ENCODE measurements at places on chromosomes 2 and 18.
A peak's percentile ranks its signal among the peaks of the same experiment; 100 is the strongest.

DNA sequence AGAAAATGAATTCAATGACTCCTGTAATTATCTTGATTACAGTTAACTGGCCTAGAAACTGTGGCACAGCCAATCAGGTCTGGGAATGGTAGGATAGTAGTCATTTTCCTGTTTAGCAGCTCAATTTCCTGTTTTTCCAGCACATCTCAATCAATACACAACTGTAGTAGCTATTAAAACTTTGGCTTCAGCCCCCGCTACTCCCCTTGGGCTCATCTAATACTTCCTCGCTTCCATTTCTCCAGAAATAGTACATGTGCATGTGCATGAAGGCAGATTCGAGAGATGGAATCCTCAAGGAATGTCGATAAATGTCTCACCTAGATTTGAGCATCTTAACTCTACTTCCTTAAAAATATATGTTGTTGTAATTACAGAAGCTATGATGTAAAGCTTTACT lies 9.7 kb downstream of the COBLL1 start:
- DNase-seq = no peak

DNA sequence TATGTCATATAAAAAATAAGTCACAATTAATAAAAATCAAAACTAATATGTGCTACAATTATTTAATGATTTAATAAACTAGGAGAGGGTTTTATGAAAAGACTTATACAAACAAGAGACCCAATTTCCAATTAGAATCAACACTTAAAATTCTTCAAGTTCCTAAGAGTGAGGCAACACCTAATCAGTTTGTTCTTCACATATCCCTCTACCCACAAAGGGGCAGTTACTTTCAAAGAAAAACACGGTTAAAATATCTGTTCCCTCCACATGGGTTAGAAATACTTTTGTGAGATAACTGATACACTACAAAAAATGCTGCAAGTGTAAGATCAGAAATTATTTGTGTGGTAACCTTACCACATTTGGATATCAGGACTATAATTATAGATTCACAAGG lies 357.0 kb downstream of the ERBB4 start:
- DNase-seq = no peak

DNA sequence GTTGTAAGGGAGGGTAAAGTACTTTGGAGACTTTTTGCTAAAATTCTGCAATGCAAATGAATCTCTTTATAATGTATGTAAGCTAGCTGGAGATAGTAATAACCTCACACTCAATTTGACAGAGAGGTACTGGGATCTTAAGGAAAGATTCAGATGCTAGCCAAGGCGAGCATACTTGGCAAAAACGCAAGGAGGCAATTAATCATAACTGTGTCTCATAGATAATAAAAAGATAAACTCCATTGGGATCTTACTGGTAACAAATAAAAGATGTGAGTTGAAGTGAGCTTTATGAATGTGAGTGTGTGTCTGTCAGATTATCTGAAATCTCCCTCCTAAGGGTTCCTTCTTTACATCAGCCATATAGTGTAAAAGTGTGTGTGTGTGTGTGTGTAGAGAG lies 533.0 kb downstream of the TMX3 start:
- DNase-seq = no peak

DNA sequence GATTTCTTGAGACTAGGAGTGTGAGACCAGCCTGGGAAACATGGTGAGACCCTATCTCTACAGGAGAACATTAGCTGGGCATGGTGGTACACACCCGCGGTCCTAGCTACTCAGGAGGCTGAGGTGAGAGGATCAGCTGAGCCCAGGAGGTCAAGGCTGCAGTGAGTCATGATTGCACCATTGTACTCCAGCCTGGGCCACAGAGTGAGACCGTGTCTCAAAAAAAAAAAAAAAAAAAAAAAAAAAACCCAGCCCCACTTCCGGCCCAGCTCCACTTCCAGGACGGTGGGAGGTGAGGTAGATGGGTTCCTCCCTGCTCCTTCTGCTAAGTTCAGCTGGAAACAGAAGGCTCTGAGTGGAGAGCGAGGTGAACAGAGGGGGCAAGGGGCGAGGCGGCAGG lies 41.4 kb upstream of the NFATC1 start:
- no peak for DNase-seq

GRCh38 chr2:44777036-44777435 lies 164.5 kb upstream of the SIX3 start:
- DNase-seq = no peak

GRCh38 chr2:29193111-29193510 lies 77.9 kb downstream of the CLIP4 start:
- no peak for DNase-seq

GRCh38 chr18:47036298-47036874 lies 965 bp upstream of the ELOA2 start:
- no peak for DNase-seq

DNA sequence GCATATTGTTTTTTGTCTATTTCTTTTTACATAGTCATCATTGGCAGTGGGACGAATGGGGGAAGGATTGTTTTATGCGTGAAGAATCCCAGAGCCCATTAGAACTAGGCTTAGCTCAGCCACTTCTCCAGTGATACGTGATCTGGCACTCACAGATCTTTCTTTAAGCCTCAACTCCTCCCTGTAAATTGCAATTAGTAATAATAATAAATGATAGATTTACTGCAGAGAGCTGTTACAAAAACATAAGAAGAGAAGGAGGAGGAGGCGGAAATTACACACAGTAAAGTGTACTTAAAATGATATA lies 629.3 kb downstream of the NRXN1 start:
- no peak for DNase-seq

GRCh38 chr2:46915811-46916630 lies 415 bp upstream of the MCFD2 start:
- DNase-seq = peak; percentile 77

GRCh38 chr2:200905618-200906296 lies 16.6 kb downstream of the NIF3L1 start:
- peak; percentile 2 for DNase-seq

DNA sequence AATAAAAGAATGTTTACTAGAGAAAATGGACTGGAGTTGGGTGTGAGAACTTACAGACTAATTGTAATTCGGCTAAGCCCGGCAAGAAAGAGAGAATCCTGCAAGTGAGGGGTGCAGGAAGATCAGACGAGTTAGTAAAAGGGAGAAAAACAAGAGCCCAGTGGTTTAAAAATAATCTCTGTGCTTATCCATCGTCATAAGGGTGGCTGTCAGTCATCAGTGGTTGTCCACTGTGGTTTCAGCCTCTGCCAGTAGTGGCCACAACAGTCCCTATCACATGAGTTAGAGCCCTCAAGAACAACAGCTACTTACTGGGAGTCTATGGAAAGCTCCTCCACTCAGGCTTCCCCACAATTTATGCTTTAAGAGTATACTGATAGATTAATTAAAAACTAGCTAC lies 239.8 kb downstream of the SETBP1 start:
- no peak for DNase-seq

- no peak for DNase-seq
Observed at GRCh38 chr18:274313-274712, 6.5 kb upstream of the THOC1 start.

DNA sequence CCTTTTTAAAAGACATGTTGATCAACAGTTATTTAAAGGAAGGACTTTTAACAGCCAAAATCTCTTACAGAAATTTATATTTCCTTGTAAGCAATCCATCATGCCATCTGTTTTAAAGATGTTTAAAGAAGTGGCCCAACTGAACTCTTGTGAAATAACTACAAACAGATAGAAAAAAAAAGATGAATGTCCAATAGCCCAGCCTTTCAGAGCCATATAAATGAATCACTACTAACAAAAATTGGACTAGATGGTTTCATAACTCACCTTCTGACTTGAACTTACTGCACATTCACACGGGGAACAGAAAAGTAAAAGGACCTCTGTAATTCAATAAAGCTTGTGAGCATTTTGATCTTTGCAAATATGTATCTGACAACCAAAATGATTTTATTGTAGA lies 319.0 kb upstream of the CHAC2 start:
- DNase-seq = no peak

DNA sequence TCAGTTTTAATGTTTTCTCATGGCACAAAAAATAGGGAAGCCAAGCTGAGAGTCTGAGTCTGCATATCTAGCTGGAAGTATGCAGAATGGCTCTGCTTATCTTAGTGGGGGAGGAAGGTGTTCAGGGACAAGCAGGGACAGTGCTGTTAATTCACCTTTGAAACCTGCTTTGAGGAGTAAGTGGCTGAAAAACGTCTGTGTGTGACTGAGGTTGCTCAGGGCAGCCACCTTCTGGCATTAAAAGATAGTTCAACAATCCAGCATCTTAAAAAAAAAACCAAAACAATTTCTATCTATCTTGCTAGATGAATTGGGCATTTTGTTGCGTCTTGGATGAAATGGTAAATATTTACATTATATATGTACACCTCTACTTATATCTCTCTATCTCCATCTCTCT lies 2.0 kb upstream of the TRPM8 start:
- DNase-seq = no peak

DNA sequence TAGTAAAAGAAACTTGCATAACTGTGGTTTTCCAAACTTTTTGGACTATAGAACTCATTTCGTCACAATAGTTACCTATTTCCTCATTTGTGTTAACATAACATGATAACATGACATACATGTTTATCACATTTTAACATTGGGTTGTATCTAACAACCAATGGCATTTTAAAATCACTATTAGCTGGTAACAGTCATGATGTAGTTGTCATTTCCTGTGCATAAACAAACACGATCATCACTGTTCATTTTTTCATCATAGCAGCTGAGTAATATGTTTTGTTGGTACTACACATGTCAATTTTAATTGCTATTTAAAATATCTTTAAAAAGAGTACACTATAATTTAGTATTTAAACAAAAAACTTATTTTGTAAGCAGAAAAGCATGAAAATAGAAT lies 402.4 kb downstream of the SATB2 start:
- no peak for DNase-seq

- no peak for DNase-seq
Observed at GRCh38 chr2:172555272-172555521, 693 bp upstream of the PDK1 start.

DNA sequence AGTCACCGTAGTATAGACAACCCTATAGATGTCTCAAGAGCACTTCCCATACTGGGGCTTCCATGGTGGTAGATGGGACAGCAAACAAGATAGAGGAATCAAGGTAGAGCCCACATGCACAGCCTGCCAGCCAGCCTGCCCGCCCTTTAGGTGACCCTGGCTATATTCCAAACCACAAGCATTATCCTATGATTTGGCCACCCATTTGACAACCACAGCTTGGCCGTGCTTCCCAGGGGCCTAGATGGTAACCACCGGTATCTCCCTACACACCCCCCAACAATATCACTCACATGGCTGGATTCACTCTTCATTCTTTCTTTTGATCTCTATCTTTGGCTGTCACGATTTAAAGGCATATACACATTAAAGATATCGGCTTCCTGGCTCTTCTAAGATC lies 85.3 kb downstream of the CDK15 start:
- DNase-seq = no peak

DNA sequence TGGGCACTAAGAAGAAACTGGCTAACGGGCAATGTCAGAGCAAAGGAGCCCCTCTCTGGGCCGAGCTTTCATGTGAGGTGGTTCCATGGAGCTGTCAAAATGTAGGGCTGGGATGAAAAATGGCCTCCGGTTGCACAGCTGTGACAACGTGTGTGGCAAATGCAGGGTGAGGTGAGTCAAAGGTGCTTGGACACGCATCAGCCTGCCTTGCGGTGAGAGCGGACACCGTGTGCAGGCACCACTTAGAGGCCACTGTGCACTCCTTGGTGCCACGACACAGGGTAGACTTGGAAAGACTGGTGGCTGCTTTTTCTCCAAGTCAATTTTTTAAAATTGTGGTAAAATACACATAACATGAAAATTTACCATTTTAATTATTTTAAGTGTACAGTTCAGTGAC lies 195.4 kb downstream of the ZBTB7C start:
- DNase-seq = no peak

DNA sequence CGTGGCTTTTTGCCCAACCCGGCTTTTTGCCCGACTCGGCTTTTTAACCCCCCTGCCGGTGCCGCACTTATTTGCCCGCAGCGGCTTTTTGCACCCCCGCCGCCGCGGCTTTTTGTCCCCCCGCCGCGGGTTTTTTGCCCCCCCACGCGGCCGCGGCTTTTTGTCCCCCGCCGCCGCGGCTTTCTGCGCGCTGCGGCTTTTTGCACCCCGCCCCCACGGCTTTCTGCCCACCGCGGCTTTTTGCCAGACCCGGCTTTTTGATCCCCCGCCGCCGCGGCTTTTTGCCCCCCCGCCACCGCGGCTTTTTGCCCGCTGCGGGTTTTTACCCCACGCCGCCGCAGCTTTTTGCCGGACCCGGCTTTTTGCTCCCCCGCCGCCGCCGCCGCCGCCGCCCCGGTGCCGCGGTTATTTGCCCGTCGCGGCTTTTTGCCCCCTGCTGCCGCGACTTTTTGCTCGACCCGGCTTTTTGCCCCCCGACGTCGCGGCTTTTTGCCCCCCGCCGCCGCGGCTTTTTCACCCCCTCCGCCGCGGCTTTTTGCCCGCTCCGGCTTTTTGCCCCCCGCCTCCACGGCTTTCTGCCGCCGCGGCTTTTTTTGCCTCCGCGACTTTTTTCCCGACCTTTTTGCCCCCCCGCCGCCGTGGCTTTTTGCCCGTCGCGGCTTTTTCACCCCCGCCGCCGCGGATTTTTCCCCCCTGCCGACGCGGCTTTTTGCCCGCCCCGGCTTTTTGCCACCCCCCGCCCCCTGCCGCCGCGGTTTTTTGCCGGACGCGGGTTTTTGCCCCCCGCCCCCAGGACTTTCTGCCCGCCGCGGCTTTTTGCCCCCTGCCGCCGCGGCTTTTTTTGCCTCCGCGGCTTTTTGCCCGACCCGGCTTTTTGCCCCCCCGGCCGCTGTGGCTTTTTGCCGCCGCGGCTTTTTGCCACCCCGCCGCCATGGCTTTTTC lies 2786.5 kb downstream of the RPIA start:
- DNase-seq = no peak

DNA sequence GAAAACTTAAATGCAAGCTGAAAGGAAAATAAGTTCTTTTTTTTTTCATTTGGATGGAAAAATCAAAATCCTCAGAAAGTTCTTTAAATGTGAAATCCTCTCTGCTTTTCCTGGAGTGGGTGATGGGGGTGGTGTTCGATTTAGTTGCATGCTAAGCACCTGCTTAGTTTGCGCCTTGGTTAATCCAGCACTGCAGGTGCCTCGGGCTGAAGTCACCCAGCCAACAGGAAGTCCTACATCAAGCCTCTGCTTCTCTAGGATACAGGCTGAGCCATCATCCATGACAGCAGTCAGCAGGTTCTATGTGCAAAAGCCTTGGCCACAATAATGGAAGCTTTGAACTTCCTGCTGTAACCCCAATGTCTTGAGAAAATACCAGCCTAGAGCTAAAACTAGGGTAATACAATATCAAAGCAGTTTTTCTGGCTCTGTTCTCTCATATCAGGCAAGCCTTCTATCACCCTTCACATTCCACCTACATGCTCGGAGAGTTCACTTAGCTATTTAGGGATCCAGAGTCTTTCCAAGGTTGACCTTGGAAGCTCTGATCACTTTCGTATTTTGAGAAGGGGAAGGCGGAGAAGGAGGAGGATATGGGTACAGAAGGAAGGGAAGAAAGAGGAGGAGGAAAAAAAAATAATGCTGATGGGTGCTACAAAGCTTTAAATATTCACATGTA lies 116.1 kb upstream of the LRRTM1 start:
- no peak for DNase-seq

DNA sequence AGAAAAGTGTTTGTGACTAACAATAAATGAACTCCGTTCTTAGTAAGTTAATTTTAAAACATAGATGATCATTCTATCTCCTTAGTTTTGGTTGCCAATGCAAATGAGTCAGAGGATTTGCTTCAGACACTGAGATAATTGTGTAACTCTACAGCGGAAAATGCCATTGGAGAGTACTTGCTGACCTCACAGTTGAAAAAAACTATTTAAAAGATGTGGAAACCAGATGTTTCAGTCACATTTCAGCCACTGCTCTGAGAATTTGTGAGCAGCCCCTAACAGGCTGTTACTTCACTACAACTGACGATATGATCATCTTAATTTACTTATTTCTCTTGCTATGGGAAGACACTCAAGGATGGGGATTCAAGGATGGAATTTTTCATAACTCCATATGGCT lies at the start of gene TNFAIP6:
Gene TNFAIP6, plus strand, starts transcription at position 234 of the 400 bp plus-strand sequence. Its CDS starts 75 bp downstream, at position 309.
- no peak for DNase-seq
